ENCODE measurements at places on chromosomes 3 and 15. TPM values are rescaled to one million over a fixed set of nuclear protein-coding genes. Genes with fewer than 3 reads are reported as not detected.

GRCh38 chr3:142795332-142795731 is 71.5 kb downstream of the TRPC1 start:
- DNase-seq = no peak

- no peak for DNase-seq
Measured at GRCh38 chr15:55899537-55899936, 93.9 kb downstream of the NEDD4 start.

DNA sequence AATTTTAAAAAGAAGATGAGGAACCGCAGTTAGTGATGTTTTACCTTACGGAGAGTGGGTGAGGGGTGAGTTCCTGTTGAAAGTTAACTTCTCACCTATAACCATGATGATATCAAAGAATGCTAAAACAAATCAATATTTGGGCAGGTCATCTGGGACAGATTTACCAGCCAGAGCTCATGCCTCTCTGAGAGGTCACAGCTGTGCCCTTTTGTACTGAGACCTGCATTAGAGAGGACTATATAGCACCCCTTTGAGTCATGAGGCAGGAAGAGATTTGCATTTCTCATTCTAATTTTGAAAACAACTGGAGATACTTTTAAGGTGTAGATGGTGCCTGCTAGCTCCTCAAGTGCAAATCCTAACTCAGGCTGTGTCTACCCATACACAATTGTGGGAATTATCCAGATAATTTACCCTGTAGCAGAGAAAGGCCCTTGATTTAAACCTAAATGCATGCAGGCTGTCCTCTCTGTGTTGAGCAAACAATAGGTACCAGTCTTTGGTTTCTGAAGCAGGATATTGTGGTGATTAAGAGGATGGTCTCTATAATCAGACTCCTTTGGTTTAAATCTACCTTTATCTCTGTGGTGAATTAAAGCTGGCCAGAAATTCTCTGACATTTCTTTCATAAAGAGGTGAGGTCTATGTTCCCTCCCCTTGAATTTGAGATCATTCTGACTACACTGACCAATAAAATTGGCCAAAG is 5.8 kb upstream of the TM4SF4 start:
- DNase-seq = no peak

DNA sequence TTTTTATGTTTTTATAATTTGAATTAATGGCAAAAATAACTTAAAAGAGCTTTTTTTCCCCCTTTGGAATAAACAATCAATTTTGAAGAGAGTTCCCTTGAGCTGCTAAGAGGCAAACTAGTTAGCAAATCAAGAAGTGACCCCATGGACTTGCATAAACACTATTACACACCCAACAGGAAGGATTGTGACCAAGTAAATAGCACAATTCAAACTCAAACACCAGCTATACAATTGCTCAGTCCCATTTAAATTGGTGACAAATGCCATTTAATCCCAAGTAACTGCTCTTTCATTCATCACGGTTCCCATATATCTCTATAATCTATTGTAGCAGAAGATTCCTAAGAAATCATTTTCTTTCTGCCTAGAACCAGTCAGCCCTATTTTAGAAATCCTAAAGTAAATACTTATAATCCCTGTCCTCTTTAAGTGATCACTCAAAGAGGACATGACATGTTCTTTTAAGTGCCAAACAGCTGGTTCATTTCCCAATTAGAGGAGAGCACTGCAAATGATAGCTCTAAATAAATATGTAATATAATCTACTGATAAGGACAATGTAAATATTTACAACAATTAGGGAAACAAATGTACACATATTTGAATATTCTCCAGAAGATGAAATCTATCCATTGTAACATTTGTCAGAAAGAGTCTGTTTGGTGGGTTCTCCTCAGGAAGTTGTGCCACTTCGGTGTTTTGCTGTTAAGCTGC is 137.8 kb upstream of the ADAMTS9 start:
- DNase-seq = no peak

GRCh38 chr15:54101664-54102270 is 123.5 kb downstream of the UNC13C start:
- DNase-seq = no peak

DNA sequence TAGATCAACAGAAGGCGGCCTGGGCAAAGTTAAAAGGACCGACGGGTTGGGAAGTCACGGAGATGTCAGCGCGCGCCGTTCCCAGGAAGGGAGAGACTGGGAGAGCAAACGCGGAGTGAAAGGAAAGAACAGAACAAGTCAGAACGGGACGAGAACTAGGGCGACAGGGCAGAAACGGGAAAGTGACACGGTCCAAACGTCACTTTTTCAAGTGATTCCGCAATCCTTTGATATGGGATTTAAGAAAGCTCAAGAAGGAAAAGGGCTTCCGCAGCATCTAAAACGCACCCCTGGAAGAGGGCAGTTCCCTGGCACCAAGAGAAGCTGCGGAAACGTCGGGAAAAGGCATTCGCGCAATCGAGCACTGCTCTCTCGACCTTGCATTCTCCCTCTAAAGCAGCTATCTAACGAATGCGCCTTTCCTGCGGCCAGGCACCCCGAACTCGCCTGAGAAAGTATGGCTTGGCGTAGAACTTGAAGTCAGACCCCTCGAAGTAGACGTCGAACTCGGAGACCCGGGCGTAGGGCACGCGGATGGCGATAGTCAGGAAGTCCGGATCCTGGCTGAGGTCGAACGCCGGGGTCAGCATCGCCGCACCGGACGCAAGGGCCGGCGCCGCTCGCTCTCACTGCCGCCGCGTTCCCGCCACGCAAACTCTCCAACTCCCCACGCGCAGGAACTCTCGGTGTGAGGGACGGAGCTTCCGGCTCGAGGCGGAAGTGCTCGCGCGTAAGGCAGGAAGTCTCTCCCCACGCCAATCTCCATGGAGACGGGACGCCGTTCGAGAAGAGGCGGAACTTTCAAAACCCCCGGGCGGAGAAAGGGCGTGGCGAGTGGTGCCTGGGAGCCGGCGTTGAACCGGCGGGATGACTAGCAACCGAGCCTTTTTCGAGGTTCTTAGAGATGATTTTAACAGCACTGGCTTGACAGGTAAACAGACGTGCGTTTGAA is at the start of gene SHQ1:
SHQ1 (minus strand) TSS at position 695 of the 952 bp plus-strand sequence; CDS start at position 590, 105 bp downstream.
- peak; percentile 94 for DNase-seq

DNA sequence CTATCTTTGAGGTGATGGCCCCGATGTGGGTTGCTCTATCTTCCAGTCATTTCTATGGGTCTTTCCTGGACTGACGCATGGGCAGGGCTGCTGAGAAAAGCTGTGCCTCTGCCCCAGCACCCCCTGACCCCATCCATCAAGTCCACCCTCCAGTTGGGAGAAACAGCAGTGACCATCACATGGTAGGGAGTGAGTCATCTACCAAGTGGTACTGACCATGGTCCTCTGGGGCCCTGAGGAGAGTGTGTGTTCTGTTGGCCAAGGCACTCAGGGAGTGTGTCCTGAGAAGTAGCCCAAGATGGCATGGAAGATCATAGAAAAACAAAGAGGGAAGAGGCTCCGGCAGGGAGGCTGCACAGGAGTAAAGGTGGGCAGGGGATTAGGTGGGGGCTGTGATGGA is 1.6 kb upstream of the DNAH1 start:
- no peak for DNase-seq

Gene ISLR2
- under 0.01 TPM for total RNA-seq

Gene C3orf52
- total RNA-seq = 8.1 TPM

All from dermis microvascular lymphatic vessel endothelial cell (primary cell).